MCF 10A (cell line): ENCODE measurements at places on chromosomes 7 and 10. TPM values are rescaled to one million over a fixed set of nuclear protein-coding genes. Genes with fewer than 3 reads are reported as not detected.

The TMEM213 gene
- total RNA-seq: not detected in 2 replicates

The LIPK gene
- total RNA-seq: not detected in 2 replicates

The ADRB1 gene
- 0.28 and 0.56 TPM in 2 replicates for total RNA-seq

The CHST3 gene
- total RNA-seq: 28.7 and 29.3 TPM in 2 replicates

The OPN1SW gene
- not detected in 2 replicates for total RNA-seq

The TRIL gene
- total RNA-seq: not detected in 2 replicates

The CARD11 gene
- total RNA-seq: not detected in 2 replicates

The FAM237B gene
- total RNA-seq: not detected in 2 replicates

The FGL2 gene
- total RNA-seq: not detected in 2 replicates

The MRPS17 gene
- 31.0 and 36.9 TPM in 2 replicates for total RNA-seq

The STAG3 gene
- 1.1 and 1.5 TPM in 2 replicates for total RNA-seq

GRCh38 chr7:98730326-98730725 is 113.2 kb downstream of the NPTX2 start:
- DNase-seq: no peak
- H3K27ac ChIP-seq: no peak overlapping the region
- H3K4me3 ChIP-seq: no peak overlapping the region
- no peaks in the 10 kb centered on the region for H3K36me3 ChIP-seq
- H3K27me3 ChIP-seq: peaks cover 49% of the 10 kb centered on the region

DNA sequence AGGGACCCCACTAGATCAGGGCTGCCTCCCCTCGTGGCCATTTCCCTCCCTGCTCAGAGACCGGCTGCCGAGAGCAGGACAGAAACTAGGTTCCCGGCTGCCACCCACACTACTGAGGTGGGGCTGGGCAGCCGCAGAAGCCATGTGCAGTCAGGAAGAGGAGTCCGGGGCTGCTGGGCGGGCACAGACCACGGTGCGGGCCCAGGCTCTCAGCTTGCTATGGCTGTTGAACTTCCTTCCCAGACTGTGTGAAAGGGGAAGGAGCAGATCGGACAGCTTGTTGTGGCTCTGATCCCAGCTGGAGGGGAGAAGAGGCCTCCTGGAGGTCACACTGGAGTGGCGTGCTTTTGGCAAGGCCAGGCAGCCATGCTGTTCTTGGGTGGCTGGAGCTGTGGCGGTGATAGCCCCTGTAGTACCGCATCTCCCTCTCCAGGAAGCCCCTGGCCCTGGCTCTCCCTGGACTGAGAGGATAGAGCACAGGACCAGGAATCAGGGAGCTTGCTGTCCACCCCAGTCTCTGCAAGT is 56.8 kb downstream of the HK1 start:
- peaks cover 62% of the 10 kb centered on the region for H3K4me1 ChIP-seq
- H3K27ac ChIP-seq: peak overlapping the region; percentile 93
- H3K27me3 ChIP-seq: no peaks in the 10 kb centered on the region
- peak overlapping the region; percentile 16 for H3K4me3 ChIP-seq

GRCh38 chr10:128626397-128627000 is 500.3 kb upstream of the MKI67 start:
- H3K4me3 ChIP-seq: no peak overlapping the region
- H3K36me3 ChIP-seq: peaks cover 6% of the 10 kb centered on the region
- no peaks in the 10 kb centered on the region for H3K27me3 ChIP-seq
- DNase-seq: peak; percentile 53

- peak overlapping the region; percentile 85 for H3K27ac ChIP-seq
- no peak overlapping the region for H3K4me3 ChIP-seq
- H3K36me3 ChIP-seq: no peaks in the 10 kb centered on the region
- H3K4me1 ChIP-seq: peaks cover 8% of the 10 kb centered on the region
Observed at GRCh38 chr10:77179015-77179695, 458.5 kb downstream of the KCNMA1 start.

DNA sequence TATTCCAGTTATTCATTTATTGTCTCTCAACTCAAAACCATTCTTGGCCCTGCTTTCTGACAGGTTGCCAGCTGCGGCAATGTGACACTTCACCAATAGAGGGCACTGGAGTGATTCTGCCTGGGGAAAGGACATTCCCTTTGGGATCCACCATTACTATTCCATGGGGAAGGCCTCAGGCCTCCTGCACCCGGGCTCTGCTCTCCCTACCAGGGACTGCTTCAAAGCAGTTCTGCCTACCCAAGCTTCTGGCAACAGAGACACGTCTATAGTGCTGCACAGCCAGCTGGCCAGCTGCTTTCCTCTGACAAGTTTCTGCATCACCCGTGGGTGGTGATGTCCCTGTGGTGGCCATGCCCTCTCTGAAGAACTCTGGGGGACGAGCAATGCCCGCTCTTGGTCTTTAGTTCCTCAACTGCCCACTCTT is 163.8 kb downstream of the ELMO1 start:
- no peak overlapping the region for H3K4me3 ChIP-seq

GRCh38 chr7:126727930-126728391 is 524.8 kb downstream of the GRM8 start:
- DNase-seq: peak; percentile 62
- H3K4me1 ChIP-seq: peaks cover 12% of the 10 kb centered on the region
- H3K27me3 ChIP-seq: no peaks in the 10 kb centered on the region
- H3K27ac ChIP-seq: no peak overlapping the region

GRCh38 chr7:51234139-51234538 is 82.5 kb downstream of the COBL start:
- peak; percentile 37 for DNase-seq
- no peak overlapping the region for H3K27ac ChIP-seq
- no peaks in the 10 kb centered on the region for H3K36me3 ChIP-seq
- no peaks in the 10 kb centered on the region for H3K4me1 ChIP-seq
- H3K27me3 ChIP-seq: peaks cover 11% of the 10 kb centered on the region

- no peak for DNase-seq
- no peak overlapping the region for H3K4me3 ChIP-seq
- H3K27ac ChIP-seq: no peak overlapping the region
Observed at GRCh38 chr10:130218181-130218641, 82.0 kb downstream of the GLRX3 start.

- no peaks in the 10 kb centered on the region for H3K36me3 ChIP-seq
- H3K27me3 ChIP-seq: peaks cover 70% of the 10 kb centered on the region
- H3K4me1 ChIP-seq: peaks cover under 1% of the 10 kb centered on the region
- H3K27ac ChIP-seq: no peak within 1 kb of the TSS
- H3K4me3 ChIP-seq: peak within 1 kb of the TSS; percentile 73
Observed at GRCh38 chr7:143362131-143363015, at the start of gene FAM131B. Gene FAM131B (minus strand): TSS chr7:143362713. CDS start chr7:143362603, 110 bp downstream.

DNA sequence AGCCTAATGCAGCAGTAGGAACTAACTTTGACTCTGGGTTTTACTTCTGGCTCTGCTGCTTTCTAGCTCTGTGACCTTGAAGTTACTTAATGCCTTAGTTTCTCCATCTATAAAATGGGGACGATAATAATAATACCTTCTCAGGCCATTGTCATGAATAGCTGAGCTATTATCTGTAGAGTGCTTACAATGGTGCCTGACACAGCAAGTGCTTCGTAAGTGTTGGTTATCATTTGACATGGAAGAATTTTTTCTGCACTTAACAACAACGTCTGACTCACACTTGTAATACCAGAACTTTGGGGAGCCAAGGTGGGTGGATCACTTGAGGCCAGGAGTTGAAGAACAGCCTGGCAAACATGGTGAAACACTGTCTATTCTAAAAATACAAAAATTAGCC is 140.5 kb downstream of the ARL4A start:
- H3K27me3 ChIP-seq: no peaks in the 10 kb centered on the region
- no peaks in the 10 kb centered on the region for H3K36me3 ChIP-seq
- peaks cover 13% of the 10 kb centered on the region for H3K4me1 ChIP-seq
- no peak overlapping the region for H3K27ac ChIP-seq
- DNase-seq: peak; percentile 66

GRCh38 chr7:96855139-96855538 is 145.5 kb upstream of the SEM1 start:
- peaks cover 29% of the 10 kb centered on the region for H3K27me3 ChIP-seq
- no peaks in the 10 kb centered on the region for H3K36me3 ChIP-seq
- H3K4me3 ChIP-seq: no peak overlapping the region
- no peaks in the 10 kb centered on the region for H3K4me1 ChIP-seq
- no peak for DNase-seq
- H3K27ac ChIP-seq: no peak overlapping the region

DNA sequence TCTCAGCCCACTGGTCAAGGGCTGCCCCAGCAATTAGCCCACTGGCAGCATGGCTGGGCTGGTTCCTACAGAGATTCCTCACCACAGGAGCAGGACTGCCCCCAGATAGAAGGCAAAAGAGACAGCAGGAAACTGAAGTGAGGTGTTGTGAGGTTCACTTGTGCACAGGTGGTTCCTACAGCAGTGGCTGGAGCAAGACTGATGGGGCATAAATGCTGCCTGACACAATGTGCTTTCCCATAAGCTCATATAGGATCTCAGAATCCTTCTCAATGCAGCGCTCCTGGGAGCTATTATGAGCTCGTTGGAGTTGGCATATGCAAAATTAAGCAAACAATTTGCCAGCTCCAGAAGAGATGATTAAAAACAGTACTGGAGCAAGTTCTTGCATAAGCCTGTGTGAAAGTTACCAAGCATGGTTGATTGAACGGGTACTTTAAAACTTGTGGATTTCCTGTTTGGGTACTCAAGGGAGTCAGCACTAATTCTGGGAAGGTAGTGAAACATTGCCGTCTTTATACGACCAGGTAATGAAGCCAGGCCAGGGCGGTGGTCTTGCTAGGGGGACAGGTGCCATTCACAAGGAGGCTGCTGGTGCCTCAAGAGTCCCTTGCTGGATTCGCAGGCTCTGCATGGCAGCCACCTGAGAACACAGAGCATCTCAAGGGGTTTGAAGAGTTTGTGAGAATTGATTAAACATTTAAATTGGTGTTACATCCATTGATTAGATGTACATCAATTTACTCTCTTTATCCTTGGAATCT is 20.3 kb upstream of the PRKCQ start:
- H3K27ac ChIP-seq: no peak overlapping the region
- H3K27me3 ChIP-seq: peaks cover 16% of the 10 kb centered on the region
- H3K4me3 ChIP-seq: no peak overlapping the region
- no peak for DNase-seq

DNA sequence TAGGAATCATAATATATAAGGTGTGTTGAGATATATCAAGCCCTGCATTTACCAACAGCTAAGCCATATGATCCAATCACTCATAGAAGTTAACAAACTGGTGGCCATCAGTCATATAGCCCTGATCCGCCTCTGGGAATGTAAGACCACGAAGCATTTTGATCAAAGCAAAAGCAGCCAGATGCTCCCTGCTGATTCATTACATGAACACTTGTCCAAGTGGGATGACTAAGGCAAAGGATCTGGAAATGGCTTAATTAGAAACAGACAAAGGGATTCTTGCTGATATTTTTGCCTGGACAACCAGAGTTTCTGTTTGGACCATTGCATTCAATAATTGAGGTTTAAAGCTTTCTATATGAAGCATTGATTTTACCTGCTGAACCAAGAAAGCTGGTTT is 535.5 kb downstream of the GPAM start:
- H3K4me1 ChIP-seq: no peaks in the 10 kb centered on the region
- H3K27me3 ChIP-seq: no peaks in the 10 kb centered on the region
- DNase-seq: peak; percentile 11
- H3K36me3 ChIP-seq: no peaks in the 10 kb centered on the region

- H3K27me3 ChIP-seq: no peaks in the 10 kb centered on the region
- DNase-seq: peak; percentile 99
- no peak overlapping the region for H3K27ac ChIP-seq
- peaks cover 16% of the 10 kb centered on the region for H3K36me3 ChIP-seq
- H3K4me1 ChIP-seq: peaks cover 8% of the 10 kb centered on the region
Observed at GRCh38 chr10:6239213-6239991, 36.7 kb downstream of the PFKFB3 start.

DNA sequence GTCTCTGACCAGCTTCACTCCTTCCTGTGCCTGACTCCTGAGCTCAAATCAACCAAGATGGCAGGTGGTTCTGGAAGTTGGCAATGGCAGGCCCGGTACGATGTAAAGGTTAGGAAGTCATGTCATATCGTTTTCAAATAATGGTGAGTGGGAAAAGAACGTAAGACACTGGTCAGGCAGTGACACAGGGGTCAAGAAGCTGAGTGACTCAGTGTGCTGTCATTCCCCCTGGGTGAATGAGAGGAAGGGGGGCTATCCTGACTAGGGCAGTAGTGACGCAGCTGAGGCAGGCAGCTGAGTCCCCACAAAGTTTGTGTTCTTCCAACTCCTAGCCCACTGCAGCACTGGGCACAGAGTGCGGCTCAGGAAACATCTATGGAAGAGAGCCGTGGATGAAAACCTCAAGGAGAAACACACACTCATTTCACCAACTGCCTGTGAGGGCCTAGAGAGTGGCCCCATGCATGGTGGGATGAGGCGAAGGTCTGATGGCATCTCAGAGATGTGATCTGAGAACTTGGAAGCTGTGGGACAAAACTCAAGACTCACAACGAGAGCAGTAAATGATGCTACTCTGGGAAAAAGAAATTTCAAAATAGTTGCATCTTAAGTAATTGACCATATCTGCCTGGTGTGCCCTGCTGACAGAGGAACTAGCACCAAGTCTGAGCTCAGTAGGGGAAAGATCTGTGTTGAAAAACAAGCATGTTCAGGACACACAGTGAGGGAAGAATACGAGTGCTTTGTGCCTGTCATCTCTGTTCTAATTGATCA is 23.2 kb downstream of the CREB3L2 start:
- peak; percentile 87 for DNase-seq

GRCh38 chr10:102419269-102420180 is 940 bp upstream of the PSD start:
- DNase-seq: peak; percentile 47
- peaks cover 11% of the 10 kb centered on the region for H3K27me3 ChIP-seq
- H3K4me1 ChIP-seq: peaks cover 5% of the 10 kb centered on the region
- peak overlapping the region; percentile 99 for H3K4me3 ChIP-seq
- peak overlapping the region; percentile 94 for H3K27ac ChIP-seq
- H3K36me3 ChIP-seq: peaks cover 14% of the 10 kb centered on the region

DNA sequence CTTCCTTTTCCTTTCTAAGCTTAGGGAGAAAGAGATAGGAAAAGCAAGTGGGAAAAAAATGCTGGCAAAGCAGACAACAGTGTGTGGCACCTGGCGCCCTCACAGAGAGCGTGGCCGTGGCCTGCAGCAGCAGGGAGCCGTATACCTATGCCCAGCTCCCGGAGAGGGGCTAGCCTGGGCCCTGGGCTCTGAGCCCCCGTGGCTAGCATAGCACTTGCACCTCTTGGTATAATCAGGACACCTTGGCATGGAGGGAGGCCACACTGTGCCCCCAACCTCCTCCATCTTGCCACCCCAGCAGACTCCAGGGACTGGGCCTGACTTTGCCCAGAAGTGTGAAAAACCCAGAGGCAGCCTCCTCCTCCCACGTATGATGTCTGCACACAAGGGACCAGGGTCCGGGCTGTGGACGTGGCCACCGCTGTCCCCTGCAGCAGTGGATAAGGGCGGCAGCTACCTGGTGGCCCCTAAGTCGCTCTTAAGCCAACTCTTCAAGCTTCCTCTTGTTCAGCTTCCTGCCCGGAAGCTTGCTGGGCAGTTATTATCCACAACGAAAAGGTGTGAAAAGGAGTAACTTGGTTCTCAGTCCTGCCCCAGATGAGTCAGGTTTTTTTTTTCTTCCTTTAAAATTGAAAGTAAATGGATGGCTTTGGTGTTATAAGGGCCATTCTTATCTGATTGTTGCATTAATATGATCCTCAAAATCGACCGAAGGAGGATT is 249.1 kb upstream of the PITRM1 start:
- peaks cover 17% of the 10 kb centered on the region for H3K4me1 ChIP-seq
- H3K27me3 ChIP-seq: no peaks in the 10 kb centered on the region
- no peak for DNase-seq
- no peak overlapping the region for H3K4me3 ChIP-seq
- no peaks in the 10 kb centered on the region for H3K36me3 ChIP-seq

GRCh38 chr7:134374291-134374690 is 57.6 kb upstream of the SLC35B4 start:
- no peak for DNase-seq
- no peaks in the 10 kb centered on the region for H3K27me3 ChIP-seq
- no peak overlapping the region for H3K4me3 ChIP-seq
- H3K36me3 ChIP-seq: no peaks in the 10 kb centered on the region
- H3K27ac ChIP-seq: no peak overlapping the region
